T-helper 1 cell (primary cell): ENCODE measurements at places on chromosomes 5 and 9.

GRCh38 chr5:150255659-150256409 lies 33.7 kb downstream of the CAMK2A start:
- no peak for DNase-seq

DNA sequence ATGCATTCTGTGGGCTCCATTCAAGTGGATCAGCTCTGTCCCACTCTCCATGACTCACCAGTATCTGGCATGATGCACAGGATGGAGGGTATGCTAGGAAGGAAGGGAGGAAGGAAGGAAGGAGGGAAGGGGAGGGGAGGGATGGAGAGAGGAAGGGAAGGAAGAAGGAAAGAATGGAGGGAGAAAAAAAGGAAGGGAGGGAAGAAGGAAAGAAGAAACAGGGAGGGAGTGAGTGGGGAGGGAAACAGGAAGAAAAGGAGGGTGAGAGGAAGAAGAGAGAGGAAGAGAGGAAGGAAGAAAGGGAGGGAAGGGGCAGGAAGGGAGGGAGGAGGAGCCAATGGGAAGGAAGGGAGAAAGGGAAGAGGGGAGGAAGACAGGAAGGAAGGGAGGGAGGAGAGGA lies 5.3 kb upstream of the BARHL1 start:
- no peak for DNase-seq

DNA sequence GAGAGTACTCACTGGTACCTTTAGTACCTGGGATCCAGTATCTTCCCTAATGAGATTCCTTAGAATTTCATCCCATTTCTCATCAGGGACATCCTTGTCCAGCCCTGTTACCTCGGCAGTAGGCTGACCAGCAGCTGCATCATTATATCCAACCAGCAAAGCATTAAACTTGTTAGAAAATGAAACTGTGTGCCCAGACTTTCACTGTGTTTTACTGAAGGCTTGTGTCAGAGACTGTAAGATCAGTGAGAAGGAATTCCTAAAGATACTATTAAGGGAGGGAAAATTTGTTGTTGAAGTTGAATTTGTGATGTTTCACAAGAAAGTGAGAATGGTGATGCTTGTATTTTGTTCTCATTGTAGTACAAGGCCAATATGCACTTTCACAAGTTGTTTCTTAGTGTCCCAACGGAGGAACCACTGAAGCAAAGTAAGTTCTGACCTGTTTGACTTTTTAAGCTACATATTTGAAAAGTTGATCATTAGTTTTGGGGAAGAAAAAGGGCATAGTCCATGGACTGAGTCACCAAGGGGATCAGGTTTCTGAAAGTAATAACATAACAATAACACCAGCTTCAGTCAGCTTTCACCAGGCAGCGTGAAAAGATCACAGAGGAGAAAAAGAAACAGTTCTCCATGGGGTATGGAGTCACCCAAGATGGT lies 48.8 kb downstream of the GRAMD2B start:
- no peak for DNase-seq

GRCh38 chr5:148070621-148071020 lies 6.8 kb downstream of the SPINK5 start:
- DNase-seq, result no peak

- no peak for DNase-seq
Observed at GRCh38 chr5:124740991-124741583, 5.4 kb downstream of the ZNF608 start.

- DNase-seq, result no peak
Observed at GRCh38 chr9:3200331-3200774, 325.4 kb downstream of the RFX3 start.

- DNase-seq, result no peak
Observed at GRCh38 chr5:110478895-110479294, 247.6 kb downstream of the TMEM232 start.

DNA sequence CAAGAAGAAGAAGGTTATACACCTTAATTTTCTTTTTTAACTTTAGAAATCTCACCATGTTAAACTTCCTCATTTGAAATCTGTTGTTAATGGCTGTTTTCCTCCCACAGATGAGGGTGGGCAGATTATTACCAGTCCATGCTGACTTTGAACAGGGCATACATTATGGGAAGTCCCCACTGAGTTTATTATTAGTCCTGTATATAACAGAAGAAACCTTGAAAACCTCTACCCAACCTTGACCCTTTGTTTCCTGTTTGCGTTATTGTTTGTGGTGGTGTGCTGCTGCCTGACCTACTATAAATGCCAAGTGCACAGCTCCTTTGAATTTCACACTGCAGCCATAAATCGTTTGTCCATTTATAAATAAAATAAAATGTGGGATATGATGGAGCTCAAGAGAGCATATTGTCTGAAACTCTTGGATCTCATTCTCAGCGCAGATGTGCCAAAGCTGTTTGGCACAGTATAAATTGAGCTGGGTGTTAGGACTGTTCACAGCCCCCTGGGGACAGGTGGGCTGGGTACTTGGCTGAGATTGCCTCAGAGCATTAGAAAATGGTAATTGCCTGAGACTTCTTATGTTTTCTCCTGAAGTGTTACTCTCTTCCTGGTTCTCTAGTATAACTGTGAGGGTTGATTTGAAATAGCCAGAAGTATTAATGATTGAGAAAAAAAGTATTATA lies 139.6 kb downstream of the SPATA31D1 start:
- no peak for DNase-seq

GRCh38 chr9:71626395-71626794 lies 141.9 kb downstream of the CEMIP2 start:
- no peak for DNase-seq

GRCh38 chr9:135820661-135821060 lies 86.7 kb downstream of the CAMSAP1 start:
- no peak for DNase-seq

DNA sequence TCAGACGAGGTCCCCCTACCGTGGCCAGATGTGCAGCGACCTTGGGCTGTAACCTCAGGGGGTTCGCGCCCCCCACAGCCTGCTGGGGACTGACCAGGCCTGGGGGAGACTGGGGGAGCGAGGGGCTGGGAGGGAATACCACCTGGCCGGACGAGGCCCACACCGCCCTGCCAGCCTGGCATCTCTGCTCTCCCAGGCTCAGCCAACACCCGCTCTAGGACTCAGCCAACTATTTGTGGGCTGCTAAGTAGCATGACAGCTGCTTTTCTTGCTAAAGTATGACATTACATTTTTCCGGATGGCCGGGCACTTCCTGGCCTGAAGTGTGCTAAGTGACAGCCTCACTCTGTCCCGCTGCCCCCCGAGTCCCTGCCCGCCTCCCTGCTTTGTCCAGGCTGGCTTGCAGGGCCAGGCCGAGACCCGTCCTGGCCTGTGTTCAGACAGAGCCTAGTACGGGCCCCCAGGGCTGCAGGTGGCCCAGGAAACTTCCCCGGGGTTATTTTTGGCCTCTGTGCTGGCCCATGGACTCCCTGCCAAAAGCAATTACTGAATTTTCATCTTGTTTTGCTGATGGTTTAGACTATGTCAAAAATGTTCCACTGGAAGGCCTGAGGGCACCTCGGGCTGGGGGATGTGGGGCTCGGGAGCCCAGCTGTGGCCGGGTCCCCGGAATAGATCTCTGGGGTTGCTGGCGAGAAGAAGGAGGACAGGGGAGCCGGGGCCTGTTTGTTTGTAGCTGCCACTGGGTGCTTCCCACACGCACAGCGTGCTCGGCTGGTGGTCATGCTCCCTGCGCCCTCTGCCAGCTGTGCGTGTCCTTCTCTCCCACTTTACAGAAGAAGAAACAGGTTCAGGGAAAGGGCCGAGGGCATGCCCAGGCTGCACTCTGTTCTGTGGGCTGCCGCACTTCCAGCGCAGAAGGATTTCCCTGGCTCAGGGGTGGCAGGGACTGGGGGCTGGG lies 13.4 kb upstream of the SLC2A6 start:
- no peak for DNase-seq

DNA sequence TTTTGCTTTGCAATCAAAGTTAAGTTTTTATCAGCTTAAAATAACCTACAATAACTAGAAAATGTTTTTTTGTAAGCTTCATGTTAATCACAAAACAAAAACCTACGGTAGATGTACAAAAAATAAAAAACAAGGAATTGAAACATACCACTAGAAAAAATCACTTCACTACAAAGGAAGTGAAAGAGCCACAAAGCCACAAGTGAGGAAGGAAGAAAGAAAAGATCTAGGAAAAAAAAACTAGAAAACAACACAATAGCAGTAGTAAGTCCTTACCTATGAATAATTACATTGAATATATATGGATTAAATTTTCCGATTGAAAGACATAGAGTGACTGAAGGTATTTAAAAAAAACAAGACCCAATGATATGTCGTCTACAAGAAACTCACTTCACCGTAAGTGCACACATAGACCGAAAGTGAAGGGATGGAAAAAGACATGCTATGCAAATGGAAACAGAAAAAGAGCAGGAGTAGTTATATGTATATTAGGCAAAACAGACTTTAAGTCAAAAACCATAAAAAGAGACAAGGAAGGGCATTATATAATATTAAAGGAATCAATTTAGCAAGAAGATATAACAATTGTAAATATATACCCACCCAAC lies 13.4 kb upstream of the ZDHHC21 start:
- DNase-seq, result no peak

DNA sequence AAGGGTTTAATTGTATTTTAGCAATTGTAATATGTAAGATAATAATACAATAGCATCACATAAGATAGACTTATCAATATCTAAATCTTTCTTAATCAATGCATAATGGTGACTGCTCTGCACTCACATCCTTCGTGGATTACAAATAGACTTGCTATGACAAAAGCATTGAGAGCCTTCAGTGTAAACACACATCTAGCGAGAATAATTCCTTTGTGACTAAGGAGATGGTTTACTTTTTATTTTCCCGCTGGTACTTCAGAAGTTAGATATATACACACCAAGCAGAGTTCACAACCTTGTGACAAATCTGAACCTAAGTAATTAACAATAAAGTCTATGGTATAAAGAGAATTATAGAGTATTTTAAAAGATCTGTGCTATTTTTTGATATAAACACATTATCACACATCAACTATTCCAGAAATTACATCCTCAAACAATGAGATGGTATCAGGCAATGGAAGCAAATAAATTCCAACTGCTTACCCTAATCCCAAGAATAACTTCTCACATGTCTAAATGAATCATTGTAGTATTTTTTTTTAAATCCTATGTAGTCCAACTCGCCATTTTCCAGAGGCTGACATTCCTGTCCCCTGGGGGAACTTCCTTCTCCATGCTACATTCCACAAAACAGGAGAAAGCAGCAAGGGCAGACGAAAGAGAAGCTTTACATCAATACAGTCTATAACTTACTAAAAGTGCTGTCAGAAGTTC lies 51.2 kb downstream of the MAPKAP1 start:
- DNase-seq, result no peak

DNA sequence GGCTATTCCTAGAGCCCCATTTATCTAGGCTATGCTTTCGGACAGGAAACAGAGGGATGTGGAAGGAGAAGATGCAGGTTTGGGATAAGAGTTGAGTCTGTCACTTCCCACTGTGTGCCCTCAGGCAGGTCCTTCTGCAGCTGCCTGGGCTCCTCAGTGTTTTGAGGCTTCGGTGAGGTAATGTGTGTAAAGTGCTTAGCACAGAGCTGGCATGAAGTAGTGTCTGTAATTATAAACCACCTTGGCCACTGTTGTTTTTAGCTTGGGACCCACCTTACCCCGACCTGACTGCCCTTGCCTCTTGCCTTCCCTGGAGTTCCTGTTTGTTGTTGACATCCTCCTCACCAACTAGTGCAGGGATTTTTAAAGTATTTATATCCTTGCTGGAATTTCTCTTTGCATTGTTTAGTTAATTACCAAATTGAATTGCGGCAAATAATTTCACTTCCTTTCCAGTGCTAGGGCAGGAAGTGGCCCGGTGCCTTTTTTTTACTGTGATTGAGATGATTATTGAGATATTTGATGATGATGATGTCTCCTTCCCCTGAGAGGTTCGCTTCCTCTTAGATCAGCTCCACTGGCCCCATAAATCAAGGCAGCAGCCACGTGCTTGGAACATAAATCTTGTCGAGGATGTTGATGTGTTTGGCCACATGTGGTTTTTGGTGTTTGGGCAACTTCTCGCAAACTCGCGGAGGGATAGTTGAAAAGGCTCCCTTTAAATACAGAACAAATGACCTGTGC lies 38.3 kb upstream of the DAB2IP start:
- DNase-seq, result no peak

GRCh38 chr5:173468821-173469251 lies 140.6 kb upstream of the STC2 start:
- no peak for DNase-seq
